ENCODE measurements at places on chromosomes 2 and 18.

- no peak for DNase-seq
Observed at GRCh38 chr2:41909584-41909983, 138.2 kb upstream of the PKDCC start.

DNA sequence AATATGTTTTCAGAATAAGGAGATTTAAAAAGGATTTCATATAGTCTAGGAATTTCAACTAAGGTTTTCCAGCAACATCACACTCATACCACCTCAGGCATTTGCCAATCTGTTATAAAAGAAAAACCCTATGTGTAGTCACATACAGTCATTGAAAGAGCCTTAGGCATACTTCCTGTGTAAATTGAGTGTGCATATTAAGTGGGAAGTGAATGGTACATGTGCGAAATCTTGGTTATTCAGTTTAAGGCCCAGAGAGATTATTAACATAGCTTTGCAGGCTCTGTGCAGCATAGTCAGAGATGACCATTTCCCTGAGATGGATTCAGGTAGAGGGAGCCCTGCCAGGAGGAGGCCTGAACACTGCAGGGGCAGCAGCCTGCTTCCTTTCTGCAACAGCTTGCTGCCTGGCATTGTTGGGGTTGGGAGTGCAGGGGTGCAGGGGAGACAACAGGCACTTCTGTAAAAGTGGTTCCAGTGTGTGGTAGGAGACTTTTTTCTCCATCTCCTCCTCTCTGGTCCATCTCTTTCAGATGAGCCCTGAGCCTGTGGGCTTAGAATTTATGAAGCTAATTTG is 100.1 kb upstream of the OSR1 start:
- no peak for DNase-seq

GRCh38 chr18:47901624-47902362 is 28.7 kb downstream of the SMAD2 start:
- no peak for DNase-seq

GRCh38 chr2:241071677-241072111 is 30.4 kb downstream of the MTERF4 start:
- no peak for DNase-seq

- DNase-seq, result no peak
Observed at GRCh38 chr2:214593727-214594126, 182.9 kb downstream of the VWC2L start.

GRCh38 chr18:48393776-48394175 is 15.4 kb downstream of the ZBTB7C start:
- DNase-seq, result no peak

DNA sequence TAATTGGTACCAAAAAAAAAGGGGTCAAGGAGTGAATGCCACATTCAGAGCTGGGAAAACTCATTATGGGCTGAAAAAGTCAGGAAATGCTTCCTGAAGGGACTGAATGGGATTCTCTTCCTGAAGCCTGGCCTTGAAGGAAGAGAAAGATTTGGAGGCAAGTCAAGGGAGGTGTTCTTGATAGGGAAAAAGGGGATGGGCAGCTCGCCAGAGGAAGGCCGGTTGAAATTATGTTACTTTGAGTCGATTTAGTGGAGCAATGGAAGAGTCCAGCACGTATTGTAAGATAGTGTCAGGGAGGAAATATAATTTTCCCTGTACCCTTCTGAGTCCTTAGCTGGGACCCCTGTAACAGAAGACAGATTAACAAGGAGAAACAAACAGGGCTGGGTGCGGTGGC is 115.3 kb upstream of the STPG4 start:
- no peak for DNase-seq

- DNase-seq, result no peak
Observed at GRCh38 chr2:105760639-105761337, 16.1 kb downstream of the NCK2 start.

GRCh38 chr2:27573452-27573851 is 9.4 kb upstream of the ZNF512 start:
- no peak for DNase-seq

- no peak for DNase-seq
Observed at GRCh38 chr2:45214550-45214949, 205.3 kb upstream of the SIX2 start.

DNA sequence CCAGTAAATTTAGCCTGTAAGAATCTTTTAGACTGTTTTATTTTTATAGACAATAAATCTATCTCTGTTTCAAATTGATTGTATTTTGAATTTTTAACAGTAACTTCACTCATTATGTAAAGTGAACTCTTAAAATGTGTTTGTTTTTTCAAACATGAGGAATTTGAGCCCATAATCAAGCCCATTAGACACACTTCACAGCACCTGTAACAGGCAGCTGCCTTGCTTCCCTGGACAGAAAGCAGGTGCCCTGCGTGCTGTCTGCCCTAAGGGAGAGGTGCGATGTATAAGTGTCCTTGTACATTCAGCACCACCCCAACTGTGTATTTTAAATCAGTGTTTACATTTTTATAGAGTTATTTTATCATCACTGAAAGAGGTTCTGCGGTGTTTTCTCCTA is 186.5 kb upstream of the TPO start:
- no peak for DNase-seq

GRCh38 chr2:164495491-164496223 is 125.6 kb downstream of the GRB14 start:
- peak; percentile 30 for DNase-seq

- DNase-seq, result peak; percentile 4
Observed at GRCh38 chr2:157792335-157793052, 83.6 kb downstream of the ACVR1 start.

DNA sequence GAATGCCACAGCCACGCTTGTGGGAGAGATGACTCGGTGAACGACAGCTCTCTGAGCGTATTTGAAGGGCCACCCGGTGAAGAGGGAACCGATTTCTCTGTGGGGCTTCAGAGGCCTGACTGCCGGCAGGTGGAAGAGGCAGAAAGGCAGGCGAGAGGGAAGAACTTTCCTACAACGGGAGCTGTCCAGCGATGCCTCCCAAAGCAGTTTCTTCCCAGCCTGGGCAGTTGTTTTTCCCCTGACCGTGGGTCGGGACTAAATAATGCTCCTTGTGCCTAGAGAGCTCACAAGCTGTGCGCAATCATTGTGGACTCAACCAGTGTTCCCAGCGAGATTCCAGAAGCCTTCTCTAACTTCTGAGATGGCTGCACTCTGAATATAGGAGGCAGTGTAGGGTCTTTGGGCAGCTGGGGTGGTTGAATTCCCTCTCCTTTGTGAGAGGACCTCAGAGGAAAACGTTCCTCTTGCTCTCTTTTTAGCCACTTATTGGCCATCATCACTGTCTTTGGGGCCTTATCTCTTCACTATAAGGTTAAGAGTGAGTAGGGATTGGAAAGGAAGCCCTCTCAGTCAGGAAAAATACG is 710 bp downstream of the SEC11C start:
- DNase-seq, result peak; percentile 31

- no peak for DNase-seq
Observed at GRCh38 chr2:53209679-53210458, 557.7 kb upstream of the CHAC2 start.

DNA sequence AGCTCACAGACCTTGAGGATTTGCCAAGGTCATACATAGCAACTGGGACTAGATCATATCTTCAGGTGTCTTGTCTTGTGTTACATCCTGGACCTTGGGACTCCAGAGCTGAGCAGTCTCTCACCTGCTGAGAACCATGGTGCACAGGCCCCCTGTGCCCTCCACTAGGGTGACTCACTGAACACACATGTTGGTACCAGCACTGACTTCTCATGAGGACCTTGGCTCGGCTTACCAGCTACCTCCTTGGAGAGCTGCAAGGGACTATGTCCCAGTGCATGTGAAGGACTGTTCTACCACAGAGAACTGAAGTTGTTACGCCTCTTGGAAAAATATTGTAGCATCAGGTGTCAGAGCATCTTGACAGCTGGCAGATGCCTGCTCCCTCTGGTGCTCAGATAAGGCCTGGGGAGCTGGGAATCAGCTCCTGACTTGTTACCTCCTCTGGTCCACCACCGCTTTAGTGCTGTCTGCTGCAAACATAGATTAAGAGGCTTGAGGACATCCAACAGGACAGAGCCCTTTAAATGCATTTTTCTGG is 72.1 kb downstream of the WDSUB1 start:
- no peak for DNase-seq

- DNase-seq, result no peak
Observed at GRCh38 chr2:45506756-45507155, 104.3 kb downstream of the SRBD1 start.

- DNase-seq, result no peak
Observed at GRCh38 chr2:237139123-237139675, 53.5 kb downstream of the COPS8 start.

- DNase-seq, result peak; percentile 80
Observed at GRCh38 chr2:12819103-12819475, 102.4 kb downstream of the TRIB2 start.

GRCh38 chr2:168510125-168510756 is 54.2 kb downstream of the CERS6 start:
- DNase-seq, result no peak

DNA sequence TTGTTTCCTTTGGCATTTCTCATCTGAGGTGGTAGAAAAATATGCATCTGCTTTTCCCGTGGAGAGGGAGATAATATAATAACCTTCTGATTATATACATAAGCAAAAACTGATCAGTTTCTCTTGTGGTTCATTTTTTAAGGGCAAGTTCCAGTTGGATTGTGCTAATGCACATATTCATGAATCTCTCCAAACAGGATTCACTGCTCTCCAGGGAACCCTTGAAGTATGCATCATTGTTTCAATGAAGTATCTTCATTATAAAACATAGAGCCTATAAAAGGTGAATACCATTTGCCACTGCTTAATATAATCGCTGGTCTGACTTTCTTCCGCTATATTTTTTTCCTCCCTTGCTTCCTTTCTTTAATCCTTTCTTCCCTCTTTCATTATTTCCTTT is 384.7 kb downstream of the FIGN start:
- no peak for DNase-seq

DNA sequence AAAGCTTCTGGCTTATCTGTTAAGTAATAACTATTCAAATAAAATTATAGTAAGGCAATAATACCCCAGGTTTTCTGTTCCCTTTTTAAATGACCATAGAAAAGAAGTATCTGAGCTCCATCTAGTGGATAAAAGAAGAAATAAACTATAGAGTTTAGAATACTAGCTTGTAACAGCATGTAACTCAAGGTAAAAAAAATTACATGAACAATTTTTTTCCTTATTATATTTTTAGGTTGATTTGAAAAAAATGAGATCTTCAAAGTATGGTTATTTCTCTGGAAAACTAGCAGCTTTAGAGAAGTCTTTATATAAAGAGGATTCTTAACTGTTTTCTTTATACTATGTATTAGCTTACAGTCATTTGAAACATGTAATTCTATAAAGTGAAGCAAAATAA is 58.1 kb downstream of the NCKAP1 start:
- DNase-seq, result peak; percentile 33

- DNase-seq, result no peak
Observed at GRCh38 chr2:102172745-102173144, 14.1 kb upstream of the IL1RL2 start.

Data from HTR-8/SVneo (cell line).